COLO829 (cell line): ENCODE measurements at places on chromosomes 11 and 22.
A peak's percentile ranks its signal among the peaks of the same experiment; 100 is the strongest.

- no peak for DNase-seq
These were observed 104.1 kb upstream of the MTNR1B start for GRCh38 chr11:92865352-92865751.

GRCh38 chr11:81030186-81030585 lies 1589.4 kb upstream of the TENM4 start:
- DNase-seq = no peak

DNA sequence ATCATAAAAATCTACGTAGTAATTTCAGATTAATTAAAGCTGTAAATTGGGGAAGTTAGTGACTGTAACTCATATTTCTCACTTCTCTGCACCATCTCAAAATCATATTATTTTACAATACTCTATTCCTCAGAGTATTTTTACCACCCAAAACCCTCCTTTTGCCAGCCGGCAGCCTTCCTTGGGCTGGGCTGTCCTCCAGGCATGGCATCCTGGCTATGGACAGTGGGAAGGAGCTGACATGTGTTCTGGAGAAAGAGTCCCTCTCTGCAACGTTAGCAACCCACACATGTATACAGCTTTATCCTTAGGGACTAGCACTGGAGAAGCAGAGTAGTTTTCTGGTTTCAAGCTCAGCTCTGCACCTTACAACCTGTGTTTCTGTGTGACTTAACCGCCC lies 86.8 kb downstream of the DSCAML1 start:
- no peak for DNase-seq

DNA sequence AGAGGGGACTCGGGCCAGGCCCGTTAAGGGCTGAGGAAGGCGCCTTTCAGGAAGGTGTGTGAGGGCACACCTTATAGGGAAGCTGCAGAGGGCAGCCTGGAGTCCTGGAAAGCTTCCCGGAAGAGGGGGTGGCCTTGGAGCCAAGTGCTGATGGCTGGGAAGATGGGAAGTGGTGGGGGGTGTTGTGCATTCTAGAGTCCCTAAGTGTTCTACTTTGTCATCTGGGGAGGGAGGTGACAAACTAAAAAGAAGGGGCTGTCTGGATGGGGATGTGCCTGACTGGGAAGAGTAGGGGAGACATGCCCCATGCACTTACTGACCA lies 6.8 kb downstream of the ZDHHC8 start:
- DNase-seq = no peak

- DNase-seq = no peak
These were observed 7.5 kb upstream of the MIEF1 start for GRCh38 chr22:39494471-39495120.

- peak; percentile 13 for DNase-seq
These were observed 829 bp upstream of the ZBED5 start for GRCh38 chr11:10858439-10859325.

DNA sequence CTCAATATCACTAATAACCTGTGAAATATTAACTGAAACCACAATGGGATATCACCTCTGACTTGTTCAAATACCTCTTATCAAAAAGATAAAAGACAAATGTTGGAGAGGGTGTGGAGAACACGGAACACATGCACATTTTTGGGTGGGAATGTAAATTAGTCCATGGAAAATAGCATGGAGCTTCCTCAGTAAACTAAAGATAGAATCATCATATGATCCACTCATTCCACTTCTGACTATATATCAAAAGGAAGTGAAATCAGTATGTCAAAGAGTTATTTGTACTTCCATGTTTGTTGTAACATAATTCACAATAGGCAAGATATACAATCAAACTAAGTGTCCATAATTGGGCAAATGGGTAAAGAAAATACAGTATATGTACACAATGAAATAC lies 57.4 kb downstream of the TYR start:
- peak; percentile 12 for DNase-seq

GRCh38 chr22:46797355-46797754 lies 34.9 kb downstream of the TBC1D22A start:
- DNase-seq = no peak
